NCI-H2107 (cell line): ENCODE measurements at places on chromosomes 11 and 22.

DNA sequence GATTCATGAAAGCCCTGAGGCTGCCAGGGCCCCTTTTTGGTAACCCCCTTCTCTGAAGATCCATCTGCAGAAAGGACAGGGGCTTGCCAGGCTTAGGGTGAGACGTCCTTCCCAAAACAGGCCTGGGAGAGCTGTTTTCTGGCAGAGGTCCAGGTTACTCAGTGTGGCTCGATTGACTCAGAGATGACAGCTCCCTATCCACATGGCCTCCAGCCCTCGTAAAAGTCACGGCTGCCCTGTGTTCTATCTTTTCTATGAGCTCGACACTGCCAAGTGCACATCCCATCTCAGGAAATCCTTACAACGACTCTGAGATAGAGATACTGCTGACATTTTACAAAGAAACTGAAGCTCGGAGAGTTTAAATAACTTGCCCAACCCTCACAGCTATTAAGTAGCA lies 20.4 kb downstream of the ADAMTS8 start:
- DNase-seq = no peak

DNA sequence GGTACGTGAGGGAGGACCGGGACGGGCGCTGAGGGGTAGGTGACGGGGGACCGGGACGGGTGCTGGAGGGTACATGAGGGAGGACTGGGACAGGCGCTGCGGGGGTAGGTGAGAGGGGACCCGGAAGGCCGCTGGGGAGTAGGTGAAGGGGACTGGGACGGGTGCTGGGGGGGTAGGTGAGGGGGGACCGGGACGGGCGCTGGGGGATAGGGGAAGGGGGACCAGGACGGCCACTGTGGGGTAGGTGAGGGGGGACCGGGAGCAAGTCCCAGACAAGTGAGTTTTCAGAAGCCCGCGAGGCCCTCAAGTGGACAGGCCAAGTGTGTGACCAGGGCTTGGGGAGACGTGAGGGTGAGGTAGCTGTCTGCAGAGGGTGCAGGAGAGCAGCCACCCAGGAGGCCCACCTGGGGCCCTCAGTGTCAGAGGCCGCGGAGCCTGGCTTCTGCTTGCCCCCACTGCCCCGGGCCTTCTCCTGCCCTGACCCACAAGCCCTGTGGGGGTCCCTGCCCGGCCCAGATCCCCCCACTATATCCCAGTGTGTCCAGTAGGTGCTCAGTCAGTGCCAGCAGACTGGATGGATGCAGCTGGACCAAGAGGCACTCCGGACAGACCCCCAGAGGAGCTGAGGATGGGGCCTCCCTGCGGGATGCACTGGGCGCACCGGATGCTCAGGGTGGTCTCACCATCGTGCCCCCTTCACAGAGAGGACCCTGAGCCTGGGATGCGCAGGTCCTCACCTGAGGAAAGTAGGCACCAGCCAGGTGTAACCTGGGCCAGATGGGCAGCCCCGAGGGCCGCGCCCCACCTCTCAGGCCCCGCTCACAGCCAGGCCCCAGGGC lies 44.2 kb upstream of the TH start:
- no peak for DNase-seq

GRCh38 chr11:100855466-100856067 lies 168.5 kb downstream of the ARHGAP42 start:
- DNase-seq = no peak

DNA sequence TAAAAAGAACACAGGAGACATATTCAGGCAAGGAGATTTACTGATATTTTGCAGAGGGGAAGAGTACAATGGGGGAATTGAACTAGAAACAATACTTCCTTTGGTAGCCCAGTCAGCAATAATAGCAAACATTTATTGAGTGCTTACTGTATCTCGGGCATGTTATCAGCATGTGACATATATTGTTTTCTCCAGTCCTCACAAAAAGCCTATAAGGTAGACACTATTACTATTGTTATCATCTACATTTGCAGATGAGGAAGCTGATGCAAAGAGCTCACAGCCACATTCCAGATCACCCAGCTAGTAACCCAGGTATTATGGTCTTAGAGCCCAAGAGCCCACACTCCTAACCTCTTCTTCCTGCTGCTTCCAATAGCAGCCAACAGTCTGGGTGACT lies 27.9 kb downstream of the NAV2 start:
- DNase-seq = no peak

DNA sequence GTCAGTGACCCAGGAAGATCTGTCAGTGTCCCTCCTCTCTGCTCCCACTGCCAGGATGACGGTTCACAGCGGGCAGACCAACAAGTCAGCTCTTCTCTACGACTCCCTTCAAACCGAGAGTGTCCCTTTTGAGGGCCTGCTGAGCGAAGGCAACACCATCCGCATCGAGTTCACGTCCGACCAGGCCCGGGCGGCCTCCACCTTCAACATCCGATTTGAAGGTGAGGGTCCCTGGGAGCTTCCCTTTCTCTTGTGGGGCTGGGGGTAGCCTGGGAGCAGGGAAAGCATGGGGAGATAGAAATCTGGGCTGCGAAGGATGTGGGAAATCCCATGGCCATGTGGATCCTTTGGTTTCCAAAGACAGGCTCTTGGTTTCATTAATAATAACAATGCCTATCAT lies 118.4 kb upstream of the ASPHD2 start:
- no peak for DNase-seq
